NCI-H748 treated with DMSO at 0.1 percent for 48 hours (cell line): ENCODE measurements at places on chromosomes 2 and 18.

DNA sequence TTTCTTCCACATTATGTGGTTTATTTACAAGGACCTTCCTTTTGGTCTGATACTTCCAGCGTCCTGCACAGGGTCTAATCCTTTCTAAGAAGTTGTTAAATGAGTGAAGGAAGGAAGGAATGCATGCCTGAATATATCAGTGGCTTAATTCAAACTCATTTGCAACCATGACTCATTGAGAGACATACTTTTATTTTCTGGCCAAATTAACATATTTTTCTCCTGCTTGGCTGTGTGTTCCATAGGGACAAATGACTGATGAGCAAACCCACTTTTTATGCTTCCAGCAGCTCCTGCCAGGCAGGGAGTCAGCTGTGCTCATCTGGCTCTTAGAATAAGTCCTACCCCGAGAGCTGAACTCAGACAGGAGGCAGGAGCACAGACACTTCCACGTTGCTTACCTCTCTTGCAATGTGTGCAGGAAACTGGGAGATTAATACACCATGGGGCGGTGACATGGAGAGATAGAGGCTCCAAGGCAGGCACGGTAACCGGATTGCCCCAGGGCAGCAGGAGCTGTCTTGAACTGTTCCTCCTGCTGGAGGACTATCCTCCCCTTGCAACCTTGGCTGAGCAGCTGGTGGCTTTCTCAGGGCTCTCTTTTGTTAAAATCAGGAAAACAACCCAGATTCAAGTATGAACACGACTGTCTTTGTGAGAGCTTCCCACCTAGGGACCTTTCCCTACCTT, 667.5 kb upstream of the HS6ST1 start:
- no peak for DNase-seq

- no peak for DNase-seq
These were observed 41.1 kb upstream of the VIT start for GRCh38 chr2:36655453-36655852.

- DNase-seq = no peak
These were observed 27.2 kb upstream of the GALR1 start for GRCh38 chr18:77222464-77222863.

DNA sequence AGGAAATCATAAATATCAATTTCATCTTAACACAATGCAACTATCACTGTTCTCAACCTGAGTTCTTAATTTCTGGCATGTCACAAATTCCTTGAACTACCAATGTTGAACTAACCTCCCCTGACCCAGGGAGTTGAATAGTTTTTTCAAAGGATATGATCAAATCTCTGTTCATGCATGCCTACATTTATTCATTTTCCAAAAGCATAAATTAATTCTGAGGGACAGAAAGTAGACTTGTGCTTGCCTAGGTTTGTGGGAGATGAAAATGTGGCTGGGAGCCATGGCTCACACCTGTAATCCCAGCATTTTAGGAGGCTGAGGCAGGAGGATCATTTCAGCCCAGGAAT, 175.7 kb downstream of the TGIF1 start:
- DNase-seq = no peak

- no peak for DNase-seq
These were observed 935.6 kb upstream of the FANCL start for GRCh38 chr2:59176737-59177136.

- DNase-seq = no peak
These were observed 8.8 kb upstream of the ZNF516 start for GRCh38 chr18:76503649-76504386.

- no peak for DNase-seq
These were observed 1.7 kb upstream of the CTDSP1 start for GRCh38 chr2:218397820-218398436.

DNA sequence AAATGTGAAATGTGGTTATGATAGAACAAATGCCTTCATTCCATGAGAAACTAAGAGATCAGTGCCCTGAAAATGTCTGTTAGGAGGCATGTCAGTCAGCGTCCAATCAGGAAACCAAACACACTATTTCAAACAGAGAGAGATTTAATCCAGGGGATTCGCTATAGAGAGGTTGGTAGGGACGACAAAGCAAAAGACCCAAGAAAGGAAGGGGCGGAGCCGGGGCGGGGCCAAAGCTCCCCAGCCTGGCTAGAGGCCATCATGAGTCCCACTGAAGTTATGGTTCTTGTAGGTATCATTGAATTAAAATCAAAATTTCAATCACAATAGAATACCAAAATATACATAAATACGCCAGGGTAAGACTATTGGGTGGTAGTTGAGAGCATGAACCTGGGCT, 32.9 kb upstream of the RNF149 start:
- no peak for DNase-seq

DNA sequence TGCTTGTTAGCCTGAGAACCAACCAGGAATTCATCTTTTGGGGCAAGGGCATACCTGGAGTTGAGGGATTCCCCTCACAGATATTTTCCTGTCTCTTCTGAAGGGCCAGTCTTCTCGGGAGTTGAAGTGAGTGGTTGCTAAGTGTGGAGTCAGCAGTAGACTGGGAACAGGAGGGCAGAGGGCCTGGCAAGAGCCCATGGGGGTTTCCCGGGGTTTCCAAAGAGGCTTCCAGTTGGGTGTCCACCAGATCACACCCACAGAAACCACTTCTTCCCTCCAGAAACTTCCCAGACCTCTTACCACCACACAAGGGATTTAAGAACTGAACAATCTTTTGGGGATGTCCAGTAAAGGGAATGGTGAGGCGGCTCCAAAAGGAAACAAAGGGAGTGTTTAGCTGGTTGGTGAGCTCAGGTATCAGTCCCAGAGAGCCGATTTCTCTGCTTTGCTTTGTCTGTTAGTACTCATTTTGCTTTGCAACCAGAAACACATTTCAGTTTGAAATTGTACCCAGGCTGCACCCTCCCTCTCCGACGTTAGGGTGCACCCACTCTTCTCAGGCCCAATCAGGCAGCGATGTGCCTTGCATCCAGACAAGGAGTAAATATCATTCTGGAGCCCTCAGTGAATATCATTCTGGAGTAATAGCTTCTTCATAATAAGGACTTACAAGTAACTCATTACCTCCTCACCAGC, 47.5 kb upstream of the SPATS2L start:
- no peak for DNase-seq

DNA sequence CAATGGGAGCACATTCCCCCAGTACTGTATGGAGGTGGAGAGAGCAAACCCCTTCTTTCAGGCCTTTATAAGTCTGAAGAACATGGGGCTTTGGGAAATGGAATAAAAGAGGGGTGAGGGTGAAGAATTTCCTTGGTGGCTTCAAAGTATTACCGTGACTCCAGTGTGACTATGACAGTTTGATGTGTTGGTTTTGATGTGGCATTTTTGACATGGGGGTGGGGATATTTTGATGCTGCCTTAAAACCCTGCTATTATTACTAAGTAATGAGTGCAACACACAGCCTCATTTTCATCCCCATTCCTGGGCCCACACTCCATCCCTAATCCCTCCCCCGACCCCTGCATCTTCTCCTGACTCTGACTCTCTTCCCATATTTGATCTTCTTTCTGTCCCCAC, 23.6 kb downstream of the QPCT start:
- DNase-seq = no peak

- no peak for DNase-seq
These were observed 11.8 kb downstream of the FBLN7 start for GRCh38 chr2:112149866-112150435.
